ENCODE measurements at places on chromosomes 6 and 20. TPM values are rescaled to one million over a fixed set of nuclear protein-coding genes. Genes with fewer than 3 reads are reported as not detected.

The APCDD1L gene
- total RNA-seq: 1.4 TPM

The NINL gene
- 1.4 TPM for total RNA-seq

The CDH26 gene
- 0.54 TPM for total RNA-seq

- no peak for DNase-seq
Observed at GRCh38 chr6:43260791-43261190, 17.5 kb downstream of the TTBK1 start.

- no peak for DNase-seq
Observed at GRCh38 chr6:151149793-151150192, 90.0 kb upstream of the AKAP12 start.

DNA sequence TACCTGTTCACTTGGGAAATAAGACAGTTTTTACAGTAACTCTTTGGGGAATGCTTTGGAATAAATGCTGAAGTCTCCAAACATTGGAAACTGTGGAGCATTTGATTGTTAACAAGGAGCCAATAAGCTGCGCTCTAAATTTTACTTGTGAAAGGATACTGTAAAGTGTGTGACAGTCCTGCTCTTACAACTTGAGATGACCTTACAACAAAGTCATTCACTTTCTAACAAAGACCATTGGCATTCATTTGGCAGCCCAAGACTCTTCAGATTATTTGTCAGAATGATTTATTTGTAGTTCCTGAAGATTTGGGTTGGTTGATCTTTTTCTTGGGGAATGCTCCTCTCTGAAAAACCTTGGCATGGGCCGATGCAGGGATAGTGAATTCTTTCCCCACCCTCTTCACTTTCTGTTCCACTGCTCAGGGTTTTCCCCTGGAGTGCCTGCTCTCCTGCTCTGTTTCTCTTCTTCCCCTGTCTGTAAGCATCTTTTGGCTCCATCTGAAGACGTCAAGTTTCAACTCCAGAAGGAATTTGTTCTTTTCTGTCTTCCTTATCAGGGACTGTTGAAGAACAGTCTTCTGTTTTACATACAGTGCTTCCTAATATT is 116.4 kb downstream of the AKAP7 start:
- no peak for DNase-seq

DNA sequence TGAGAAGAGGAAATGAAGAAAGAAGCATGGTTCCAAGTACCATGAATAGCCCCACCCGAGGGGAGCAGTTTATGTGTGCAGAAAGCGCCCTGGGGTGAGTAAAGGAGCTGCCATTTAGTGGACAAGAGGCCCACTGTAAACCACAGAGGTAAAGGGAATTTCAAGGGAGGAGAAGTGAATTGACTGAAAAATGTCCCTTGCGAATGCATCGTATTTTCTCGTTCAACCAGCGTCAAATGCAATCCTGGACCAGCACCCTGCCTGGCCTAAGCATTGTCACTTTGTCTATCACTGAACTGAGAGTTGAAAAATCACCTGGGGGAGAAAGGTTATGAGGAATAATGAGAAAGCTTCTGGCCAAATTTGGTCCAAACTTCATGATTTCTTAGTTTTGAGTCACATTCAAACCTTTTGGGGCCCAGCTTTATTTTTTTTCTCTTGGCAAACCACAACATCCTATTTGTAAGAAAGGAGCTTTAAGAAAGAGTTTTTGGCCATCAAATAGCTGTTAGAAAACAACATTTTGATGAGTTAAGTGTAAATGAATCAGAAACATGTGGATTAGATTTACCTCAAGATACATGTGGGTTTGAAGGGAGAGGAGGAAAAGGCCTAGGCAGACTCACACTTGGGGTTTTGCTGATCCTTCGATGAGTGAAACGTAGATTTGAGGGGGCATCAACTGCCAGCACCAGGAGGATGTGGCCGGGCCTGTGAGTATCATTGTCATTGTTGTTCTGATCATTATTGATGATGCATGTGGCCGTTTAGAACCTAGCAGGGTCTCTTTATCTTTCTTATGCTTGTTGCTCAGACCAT is 214.0 kb downstream of the CLIC5 start:
- DNase-seq: no peak

DNA sequence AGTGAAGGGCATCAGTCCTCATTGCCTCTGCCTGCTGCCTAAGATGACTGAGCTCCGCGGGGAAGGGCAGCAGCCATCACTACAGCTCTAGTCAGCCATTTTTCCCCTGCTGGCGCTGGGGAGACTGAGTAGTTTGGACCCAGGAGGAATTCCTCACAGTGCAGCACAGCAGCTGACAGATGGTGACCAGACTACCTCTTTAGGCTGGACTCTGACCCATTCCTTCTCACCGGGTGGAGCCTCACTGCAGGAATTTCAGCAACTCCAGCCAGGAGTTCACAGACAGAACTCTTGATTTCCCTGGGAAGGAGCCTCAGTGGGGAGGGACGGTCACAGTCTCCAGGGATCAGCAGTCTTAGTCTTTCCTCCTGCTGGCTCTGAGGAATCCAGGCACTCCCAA is 492.0 kb upstream of the MMS22L start:
- no peak for DNase-seq

DNA sequence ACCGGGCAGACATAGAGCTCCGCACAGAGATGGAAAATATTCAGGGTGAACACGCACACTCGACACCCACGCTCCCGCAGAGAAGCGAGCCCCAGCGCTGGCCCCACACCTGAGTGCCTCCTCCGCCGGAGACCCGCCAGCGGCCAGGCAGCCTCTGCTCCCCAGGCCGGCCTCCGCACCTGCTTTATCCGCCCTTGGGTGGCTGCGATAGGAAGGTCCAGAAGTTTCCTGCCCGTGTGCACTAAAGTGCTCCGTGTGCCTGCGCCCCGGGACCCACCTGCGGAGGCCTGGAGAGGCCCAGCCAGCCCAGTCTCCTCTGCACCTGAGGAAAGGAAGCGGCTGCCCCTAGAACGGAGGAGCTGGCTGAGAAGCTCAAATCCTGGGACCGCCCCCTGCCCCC is 10.8 kb upstream of the FOXC1 start:
- DNase-seq: no peak
